ENCODE measurements at places on chromosomes 1 and 21.
A peak's percentile ranks its signal among the peaks of the same experiment; 100 is the strongest.

GRCh38 chr1:156503698-156504437 is 3.3 kb upstream of the MEF2D start:
- no peak for DNase-seq

DNA sequence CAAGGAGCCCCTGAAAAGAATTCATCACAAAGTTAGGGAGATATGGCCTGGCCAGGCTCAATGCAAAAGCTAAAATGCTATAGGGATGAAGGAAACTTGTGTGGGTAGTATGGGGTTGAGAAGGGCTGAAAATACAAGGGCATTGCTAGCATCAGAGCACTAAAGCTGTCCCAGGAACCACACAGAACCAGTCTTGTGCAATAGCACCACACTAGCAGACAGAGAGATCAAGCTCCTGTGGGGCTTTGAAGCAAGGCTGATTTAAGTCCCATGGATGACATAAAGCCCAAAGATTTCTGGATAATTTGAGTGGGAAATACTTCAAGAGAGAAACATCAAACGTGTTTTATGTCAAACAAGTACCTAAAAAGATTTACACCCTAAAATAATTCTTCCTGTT is 97.1 kb downstream of the VAV3 start:
- DNase-seq: no peak

DNA sequence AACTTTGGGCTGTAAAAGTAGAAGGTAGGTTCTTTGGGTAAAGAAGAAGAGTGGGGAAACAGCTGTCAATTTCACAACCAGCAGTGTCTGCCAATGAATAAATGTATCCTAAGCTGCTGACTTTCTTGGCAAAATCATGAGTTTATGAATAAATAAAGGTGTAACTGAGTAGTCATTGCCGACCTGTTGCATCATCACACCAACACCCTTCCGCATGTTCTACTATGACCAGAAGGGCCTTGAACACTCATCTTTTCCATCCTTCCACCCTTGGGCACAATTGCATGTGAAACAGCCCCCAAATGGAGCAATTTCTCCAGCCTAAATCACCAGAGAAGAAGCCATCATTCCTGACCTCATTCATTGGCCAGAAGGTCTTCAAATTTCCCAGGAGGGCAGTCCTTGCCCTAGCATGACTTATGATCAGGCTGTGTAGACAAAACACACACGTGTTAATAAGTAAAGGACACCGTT is 31.2 kb upstream of the QSOX1 start:
- no peak for DNase-seq

- DNase-seq: no peak
Observed at GRCh38 chr1:220378571-220379302, 106.5 kb upstream of the RAB3GAP2 start.

- DNase-seq: peak; percentile 60
Observed at GRCh38 chr1:212457740-212458338, 25.1 kb downstream of the NENF start.

Measured in activated CD4-positive, CD25-positive, alpha-beta regulatory T cell treated with anti-CD3 and anti-CD28 coated beads, Interleukin-2, amount 50 U/mL, for 72 hours (primary cell).